RPMI8226 (cell line): ENCODE measurements at places on chromosomes 5 and 9.

DNA sequence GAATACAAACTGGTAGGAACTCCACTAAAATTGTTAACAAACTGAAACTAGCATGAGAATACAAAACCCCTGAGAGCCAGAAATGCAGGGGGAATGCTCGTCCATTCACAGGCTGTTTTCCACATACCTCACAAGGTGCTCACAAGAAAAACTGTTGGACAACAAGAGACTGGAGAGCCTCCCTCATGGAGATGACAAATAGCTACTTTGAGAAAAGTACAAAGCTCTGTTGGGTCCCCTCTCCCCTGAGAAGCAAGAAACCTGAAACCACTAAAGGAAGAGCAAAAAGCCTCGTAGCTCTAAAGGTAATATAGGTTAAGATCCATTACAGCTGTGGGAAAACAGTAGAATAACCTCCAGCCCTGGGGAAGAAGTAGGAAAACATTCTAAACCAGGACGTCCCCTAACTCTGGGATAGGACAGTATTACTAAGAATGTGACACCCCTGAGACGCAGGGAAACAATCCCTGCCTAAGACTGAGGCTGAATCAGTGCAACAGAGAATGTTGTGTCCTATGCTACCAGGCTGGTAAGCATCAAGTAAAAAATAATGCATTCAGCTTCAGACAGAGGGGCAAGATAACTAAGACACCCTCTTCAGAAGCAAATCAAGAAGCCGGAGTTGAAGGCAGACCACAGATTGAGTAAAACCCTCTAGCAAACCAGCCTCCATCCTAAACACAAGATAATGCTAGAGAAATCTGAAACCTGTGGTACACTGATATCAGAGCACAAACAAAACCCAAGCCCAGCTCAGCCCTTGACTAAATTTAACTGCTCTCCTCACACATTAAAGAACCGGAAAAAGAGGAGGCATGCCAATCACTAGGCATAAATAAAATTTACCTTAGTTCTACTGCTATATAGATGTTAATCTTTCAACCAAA lies 160.2 kb downstream of the SSBP2 start:
- DNase-seq, result no peak

- DNase-seq, result no peak
Observed at GRCh38 chr5:111099058-111099778, 7.1 kb downstream of the WDR36 start.

DNA sequence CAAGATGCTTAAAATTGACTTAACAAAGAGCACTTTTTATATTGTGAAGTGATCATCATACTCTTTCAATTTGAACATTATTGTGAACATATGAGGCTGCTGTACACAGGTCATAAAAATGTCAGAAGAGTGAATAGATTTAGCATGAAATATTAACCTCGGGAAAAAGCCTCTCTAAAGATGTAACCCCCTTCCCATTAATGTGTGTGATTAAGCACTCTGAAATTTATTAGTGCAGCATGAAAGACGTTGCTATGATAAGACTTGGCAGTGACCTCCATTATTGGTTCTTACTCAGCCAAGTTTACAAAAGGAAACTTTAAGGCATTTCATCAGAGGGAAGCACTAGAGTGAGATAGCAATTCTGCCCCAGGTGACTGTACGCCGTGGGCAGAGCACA lies 326.5 kb downstream of the NTRK2 start:
- DNase-seq, result no peak

DNA sequence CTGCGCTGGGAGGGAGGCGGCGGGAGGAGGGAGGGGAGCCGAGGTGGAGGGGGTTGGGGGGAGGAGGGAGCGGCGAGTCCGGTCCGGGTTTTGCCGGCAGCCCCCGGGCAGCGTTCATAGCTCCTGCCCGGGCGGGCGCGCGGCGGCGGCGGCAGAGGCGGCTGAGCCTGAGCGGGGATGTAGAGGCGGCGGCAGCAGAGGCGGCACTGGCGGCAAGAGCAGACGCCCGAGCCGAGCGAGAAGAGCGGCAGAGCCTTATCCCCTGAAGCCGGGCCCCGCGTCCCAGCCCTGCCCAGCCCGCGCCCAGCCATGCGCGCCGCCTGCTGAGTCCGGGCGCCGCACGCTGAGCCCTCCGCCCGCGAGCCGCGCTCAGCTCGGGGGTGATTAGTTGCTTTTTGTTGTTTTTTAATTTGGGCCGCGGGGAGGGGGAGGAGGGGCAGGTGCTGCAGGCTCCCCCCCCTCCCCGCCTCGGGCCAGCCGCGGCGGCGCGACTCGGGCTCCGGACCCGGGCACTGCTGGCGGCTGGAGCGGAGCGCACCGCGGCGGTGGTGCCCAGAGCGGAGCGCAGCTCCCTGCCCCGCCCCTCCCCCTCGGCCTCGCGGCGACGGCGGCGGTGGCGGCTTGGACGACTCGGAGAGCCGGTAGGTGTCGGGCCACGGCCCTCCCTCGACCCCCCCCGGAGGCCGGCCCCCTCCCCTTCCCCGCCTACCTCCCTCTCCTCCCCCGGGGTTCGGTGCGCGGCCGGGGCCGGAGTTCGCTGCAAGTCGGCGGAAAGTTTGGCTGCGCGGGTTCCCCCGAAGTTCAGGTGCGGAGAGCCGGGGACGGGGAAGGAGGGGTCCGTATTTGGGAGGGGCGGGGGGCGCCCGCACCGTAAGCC lies at the start of gene CXXC5:
CXXC5 (plus strand) TSS at position 145 of the 877 bp plus-strand sequence. CDS start 32,175 bp downstream, outside the sequence.
- peak; percentile 90 for DNase-seq

GRCh38 chr5:143694357-143694756 lies 117.6 kb upstream of the HMHB1 start:
- DNase-seq, result peak; percentile 2

DNA sequence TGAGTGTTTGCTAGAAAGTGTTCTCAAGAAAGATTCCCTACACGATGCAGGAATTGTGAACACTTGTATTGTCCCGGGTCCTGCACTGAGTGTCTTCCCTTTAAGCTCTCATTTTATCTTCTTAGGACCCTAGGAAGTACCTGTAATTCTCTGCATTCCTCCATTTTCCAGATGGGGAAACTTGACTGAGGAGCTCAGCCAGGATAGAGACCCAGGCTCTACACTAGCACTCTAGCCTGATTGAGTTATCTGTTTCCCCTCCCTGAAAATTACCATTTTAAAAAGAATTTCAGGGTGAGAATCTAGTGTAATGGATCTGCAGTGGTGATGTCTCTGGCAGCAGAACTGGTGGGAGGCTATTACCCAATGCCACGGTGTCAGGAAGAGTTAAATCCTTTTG lies 453.9 kb downstream of the KDM4C start:
- DNase-seq, result no peak

DNA sequence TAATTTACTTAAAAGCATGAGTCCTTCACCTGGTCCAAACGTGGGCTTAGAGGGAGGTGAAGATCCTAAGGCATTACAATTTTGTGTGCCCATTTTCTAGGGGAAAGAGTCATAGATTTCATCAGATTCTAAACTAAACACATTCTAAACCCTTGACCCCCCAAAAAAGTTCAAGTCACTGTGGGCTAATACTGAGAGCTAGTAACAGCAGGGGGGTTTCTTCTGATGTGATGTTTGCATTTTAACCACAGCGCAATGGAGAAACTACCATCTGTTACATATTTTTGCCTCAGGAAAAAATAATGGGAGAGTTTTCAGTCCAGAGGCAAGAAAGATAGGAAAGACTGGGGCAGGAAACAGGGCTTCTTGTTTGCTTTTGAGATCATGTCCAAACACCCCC lies 110.8 kb upstream of the SLC1A3 start:
- no peak for DNase-seq

DNA sequence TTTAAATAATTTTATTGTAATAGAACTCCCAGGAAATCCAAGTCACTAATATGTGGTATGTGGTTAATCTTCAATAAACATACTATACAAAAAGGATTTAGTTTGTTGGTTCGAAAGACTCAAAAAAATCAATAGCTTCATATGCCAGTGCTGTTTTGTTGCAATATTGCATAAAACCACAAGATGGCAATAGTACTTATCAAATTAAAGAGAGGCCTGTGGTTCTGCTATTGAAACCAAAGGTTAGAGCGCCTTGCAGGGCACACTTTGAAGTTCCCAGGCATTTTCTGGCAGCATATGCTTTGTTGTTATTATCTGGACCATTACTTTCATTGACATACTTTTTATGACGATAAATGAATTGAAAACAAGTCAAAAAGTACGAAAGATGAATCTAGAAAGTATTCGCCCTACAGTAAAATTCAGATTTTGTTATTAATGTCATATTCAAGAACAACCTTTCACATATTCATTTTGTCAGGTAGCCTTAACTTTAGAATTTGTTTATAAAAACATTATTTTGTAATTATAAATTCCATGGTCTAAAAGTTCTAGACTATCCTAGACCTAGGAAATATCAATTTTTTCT lies 316.3 kb downstream of the MCTP1 start:
- peak; percentile 79 for DNase-seq

GRCh38 chr5:170112876-170113521 lies 7.3 kb downstream of the FOXI1 start:
- DNase-seq, result no peak

DNA sequence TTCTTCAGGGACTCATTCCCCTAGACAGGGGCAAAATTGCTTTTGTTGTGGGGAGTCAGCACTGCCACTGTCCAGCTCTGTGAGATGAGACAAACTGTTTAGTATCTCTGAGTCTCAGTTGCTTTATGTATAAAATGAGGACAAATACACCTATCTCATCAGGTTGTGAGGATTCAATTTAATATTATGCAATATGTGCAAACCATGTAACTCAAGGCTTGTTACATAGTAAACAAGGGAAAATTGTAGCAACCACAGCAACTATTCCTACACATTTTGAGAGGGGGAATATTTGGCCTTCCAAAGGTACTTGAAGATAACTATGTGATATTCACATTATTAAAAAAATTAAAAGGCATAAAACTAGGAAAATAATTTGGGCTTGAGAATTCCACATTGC lies 411.9 kb upstream of the SLC30A5 start:
- DNase-seq, result no peak

DNA sequence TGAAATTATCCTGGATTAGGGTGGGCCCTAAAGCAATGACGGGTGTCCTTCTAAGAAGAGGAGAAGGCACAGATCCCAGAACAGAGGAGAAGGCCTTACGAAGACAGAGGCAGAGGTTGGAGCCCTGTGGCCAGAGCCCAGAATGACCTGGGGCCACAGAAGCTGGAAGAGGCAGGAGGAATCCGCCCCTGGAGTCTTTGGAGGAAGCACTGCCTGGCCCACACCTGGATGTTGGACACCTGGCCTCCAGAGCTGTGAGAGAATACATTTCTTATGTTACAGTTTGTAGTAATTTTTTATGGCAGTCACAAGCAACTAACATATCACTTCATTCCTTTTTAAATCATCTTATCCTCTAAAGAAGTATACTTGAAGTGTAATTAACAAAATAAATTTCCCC lies 8.5 kb downstream of the MRPL36 start:
- DNase-seq, result no peak

- DNase-seq, result peak; percentile 61
Observed at GRCh38 chr5:150234576-150235499, 45.0 kb downstream of the SLC6A7 start.

GRCh38 chr5:124444147-124444775 lies 302.2 kb downstream of the ZNF608 start:
- DNase-seq, result no peak

- DNase-seq, result no peak
Observed at GRCh38 chr5:135008556-135008955, 25.5 kb downstream of the PITX1 start.

DNA sequence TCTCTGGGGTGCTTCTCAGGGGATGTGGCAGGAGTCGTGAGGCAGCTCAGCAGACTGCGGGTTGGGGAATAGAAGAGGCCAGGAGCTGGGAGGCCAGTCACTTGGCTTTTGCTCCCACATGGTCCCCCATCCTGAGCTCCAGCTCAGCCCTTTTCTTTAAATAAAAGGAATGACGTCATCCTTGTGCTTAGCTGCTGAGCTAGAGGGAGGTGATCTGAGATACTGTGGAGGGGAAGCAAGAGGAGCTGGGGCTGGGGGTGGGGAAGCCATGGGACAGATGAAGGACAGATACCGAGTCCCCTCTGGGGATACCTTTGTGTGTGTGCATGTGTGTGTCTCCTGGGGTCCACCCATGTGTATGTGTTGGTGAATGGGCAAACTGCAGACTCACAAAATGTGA lies 89.0 kb upstream of the ARAP3 start:
- no peak for DNase-seq

DNA sequence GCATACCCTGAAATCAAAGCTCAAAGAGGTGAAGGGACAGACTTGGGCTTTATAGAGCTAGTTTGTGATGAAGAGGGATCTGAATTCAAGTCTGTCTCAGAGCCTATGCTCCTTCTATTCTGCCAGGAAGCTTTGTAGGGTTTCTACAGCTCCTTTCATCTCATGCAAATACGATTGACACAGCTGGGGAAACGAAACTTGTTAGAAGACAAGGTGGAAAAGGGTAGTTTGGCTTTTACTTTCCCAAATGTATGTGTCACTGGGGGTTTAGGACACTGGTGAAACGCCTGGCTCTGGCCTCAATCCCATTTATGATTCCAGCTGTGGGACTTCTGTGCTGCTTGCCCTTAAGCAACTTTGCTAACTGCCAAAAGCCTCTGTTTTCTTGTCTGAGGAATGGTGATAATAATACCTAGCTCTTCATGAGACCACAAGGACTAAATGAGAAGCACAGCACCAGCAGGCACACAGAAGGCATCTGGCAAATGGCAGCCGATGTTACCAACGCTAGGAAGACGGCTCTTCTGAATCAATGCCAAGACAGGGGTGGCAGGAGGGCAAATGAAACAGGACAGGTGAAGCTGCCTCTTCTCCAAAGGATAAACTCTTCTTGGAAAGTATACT lies 70.3 kb upstream of the EQTN start:
- DNase-seq, result peak; percentile 22

- DNase-seq, result no peak
Observed at GRCh38 chr9:26157411-26157810, 479.2 kb upstream of the TUSC1 start.

DNA sequence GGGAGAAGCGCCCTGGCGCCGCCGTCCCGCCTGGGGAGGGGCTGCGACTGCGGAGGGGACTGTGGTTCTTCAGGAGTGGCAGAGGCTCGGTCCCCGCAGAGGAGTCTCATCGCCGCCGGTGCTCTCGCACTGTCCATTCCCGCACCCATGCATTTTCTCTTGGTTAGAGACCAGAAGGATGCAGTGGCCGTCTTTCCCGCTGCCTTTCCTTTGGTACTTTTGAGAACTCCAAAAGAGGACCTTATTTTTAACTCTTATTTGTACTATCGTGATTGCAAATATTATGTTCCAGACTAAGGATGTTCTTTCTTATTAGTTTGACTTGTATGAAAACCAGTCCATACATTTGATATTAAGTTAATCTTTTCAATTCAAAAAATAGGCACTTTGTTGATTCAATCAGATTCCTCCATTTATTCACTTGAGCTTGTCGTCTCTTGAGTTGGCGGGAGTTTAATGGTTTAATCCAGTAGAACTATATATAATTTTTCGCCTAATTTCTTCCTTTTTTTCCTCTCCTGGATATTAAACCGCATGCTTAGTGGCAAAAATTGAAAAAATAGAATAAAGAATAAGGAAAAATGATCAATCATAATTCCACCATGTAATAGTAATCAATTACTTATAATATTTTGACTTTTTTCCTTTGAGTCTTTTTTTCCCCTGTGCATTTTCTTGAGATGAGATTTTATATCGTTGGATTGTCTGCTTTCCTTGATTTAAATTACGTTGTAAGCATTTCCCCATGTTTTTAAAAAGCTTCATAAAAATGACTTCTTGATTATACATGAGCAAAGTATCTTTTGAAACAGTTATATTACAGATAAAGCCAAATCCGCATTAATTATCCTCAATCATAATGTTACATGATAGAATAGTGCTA lies 861 bp downstream of the ZFYVE16 start:
- peak; percentile 78 for DNase-seq

GRCh38 chr5:82661933-82662332 lies 383.8 kb upstream of the RPS23 start:
- DNase-seq, result no peak
